ENCODE measurements at places on chromosomes 6 and 20.

GRCh38 chr6:168884050-168884645 is 369.5 kb downstream of the THBS2 start:
- peak; percentile 49 for DNase-seq

DNA sequence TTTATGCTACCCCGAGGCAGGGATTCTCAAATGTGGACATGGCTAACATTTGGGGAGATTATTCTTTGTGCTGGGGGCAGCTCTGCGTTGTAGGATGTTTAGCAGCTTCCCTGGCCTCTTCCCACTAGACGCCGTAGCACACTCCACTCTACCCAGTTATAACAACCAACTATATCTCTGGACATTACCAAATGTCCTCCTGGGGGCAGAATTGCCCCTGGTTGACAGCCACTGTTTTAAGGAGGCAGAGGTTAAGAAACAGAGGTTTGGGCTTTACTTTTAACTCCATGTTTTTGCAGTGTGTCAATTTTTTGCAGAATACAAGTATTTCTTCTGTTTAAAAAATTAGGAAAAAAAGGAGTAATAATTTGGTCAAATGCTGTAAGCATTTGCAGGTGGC is 56.2 kb upstream of the BMP6 start:
- no peak for DNase-seq

DNA sequence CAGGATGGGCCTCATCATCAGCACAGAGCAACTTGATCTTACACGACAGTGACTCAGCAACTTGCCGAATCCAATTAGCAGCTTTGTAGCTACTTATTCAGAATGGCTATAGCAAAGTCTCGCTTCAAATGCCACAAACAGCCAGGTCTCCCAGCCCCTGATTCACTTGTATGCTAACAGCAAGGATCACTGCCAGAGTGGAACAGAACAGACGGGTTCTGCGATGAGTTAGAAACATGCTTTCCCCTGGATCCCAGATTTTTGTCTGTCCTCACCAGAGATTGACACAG is 254.4 kb downstream of the NRN1 start:
- peak; percentile 18 for DNase-seq

DNA sequence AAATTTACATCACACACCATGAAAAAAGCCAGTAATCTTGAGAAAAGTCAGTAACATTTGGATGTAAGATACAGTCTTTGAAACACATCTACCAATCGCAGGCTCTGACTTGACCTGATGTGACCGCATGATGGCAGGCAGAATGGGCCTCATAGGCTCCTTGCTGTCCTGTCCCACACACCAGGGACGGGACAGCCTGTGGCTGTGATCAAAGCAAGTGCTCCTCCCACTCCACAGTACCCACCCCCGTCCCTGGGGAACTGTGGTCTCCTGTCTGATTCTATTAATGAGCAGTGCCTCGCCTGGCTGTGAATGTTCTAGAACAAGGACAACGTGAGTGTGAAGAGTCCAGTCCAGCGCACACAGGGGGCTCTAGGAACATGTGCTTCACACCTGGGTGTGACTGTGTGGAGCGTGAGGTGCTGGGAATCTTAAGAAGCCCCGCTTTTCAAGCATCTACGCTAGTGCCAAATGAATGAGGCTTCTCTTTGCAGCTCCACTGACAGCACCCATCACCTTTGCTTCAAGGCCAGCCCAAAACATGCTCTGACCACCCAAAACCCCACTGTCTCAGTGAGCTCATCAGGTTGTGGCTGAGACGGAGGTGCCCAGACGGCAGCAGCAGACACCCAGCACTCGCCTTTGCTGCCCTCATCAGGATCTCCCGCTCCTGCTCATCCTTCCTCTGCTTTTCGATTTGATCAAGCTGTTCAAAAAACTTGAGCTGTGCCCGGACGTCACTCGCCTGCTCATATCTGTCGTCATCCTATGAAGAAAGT is 67.1 kb downstream of the TAF4 start:
- DNase-seq, result no peak

DNA sequence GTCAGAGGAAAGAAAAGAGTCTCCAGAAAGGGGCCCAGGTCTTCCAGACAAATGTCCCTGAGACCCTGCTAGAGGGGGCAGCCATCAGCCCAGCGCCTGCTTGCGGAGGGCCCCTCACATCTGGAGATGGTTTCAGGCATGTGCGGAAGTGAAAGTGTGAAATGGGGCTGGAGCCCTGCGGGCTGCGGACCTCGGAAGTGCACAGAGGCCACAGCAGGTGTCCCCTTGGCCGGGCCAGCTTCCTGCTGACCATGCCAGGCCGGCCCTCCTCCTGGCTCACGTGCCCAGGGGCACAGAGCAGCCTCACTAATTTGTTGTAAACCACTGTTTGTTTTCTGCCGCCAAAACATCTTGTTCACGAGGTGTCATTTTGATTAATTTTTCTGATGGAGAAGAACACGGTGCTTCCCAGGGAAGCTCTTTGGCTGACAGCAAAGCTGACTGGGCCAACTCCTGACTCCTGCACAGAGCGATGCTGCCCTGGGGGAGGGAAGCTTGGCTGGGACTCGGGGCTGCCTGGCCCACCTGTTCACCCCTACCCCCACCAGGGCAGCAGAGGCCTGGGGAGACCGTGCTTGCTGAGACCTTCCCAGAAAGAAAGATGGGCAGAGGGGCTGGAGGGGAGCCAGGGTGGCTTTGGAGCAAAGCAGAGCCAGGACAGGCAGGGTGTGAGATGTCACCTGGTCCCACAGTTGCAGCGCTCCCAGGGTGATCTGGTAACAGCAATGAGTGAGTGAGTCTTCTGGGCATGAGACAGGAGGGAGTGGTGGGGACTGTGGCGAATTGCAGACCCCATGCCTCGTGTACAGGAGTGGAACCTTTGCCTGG is 54.2 kb downstream of the BCAS4 start:
- DNase-seq, result no peak

- no peak for DNase-seq
Measured at GRCh38 chr20:14245368-14245970, 91.9 kb downstream of the FLRT3 start.

DNA sequence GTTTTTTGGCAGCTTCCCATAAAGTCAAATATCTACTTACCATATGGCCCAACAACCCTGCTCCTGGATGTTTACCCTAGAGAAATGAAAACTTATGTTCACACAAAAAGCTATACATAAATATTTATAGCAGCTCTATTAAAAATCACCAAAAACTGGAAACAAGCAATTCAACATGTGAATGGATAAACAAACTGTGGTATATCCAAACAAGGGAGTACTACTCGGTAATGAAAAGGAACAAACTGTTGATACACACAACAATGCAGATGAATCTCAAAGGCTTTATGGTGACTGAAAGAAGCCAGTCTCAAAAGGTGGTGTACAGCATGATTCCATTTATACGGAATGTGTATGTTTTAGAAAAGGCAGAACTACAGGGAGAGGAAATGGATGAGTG is 48.4 kb downstream of the PREX1 start:
- DNase-seq, result no peak

DNA sequence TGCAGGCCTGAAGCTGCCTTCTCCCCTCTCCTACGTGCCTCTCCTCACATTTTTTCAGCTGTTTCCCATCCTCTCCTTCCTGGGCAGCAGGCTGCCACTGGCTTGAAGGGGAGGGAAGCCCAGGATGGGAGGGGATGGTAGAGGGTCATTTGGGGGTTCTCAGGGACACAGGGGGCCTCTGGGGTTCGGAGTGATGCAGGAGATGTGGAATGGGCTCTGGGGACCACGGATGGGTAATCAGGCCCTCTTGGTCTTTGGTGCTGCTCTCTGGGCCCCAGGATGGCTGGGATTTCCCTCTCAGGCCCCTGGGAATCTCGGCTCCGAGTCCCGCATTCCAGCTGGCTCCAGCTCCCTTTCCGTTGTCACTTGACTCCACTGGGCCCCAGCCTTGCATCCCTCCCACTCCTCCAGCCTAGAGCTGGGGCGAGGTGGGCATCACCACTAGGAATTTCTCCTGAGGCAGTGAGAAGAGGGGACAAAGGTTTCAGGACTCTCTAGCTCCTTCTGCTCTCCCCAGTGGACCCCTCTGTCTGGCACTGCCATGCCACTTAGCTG is 2.0 kb upstream of the DDR1 start:
- peak; percentile 44 for DNase-seq

DNA sequence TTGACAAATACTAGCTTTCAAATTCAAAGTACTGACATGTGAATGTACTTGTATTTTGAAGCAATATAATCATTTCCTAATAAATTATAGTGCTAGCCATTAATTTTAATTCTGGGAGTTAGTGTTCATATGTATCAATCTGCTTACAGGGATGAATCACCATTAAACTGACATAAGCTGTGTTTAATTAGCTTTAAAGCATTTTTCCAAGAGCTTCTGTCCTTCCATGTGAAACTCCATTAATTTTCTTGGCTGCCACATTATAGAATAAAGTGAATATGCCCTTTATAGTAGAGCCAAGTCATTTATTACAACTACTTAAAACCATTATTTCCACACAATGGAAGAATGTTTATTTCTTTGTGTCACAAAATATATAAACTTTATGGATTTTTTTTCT is 150.8 kb downstream of the COL21A1 start:
- no peak for DNase-seq

DNA sequence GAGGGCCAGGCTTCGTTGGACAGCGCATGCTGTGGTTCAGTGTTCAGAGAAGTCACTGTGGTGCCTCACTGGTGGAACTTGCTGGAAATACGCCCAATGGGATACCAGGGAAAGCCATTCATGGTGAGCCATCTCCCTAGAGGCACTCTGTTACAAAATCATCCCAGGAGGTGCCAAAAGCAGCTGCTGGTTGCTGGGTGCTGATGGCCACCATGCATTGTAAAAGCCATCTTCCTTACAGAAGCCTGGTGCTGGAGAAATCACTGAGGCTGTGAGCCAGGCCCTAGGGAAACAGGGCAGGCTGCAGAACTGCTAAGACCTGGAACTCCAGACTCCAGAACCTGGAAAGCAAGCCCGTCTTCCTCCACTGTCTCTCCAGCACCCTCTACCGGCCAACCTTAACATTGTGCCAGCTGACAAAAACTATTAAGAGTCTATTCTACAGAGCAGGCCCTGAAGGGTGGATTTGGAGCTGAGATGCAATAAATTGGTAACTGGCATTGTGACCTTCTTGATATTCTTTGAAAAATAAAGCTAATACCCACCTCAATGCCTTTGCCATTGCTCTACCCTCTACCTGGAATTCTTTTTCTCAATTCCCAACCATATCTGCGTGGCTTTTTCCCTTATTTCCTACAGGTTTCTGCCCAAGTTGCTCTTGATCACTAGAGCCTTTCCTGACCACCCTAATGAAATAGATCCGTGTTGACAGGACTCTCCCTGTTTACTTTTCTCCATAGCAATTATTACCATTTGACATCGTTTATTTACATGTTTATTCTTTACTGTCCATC is 18.5 kb downstream of the SNRPB start:
- peak; percentile 68 for DNase-seq

GRCh38 chr6:153436351-153436750 is 305.3 kb upstream of the RGS17 start:
- no peak for DNase-seq

DNA sequence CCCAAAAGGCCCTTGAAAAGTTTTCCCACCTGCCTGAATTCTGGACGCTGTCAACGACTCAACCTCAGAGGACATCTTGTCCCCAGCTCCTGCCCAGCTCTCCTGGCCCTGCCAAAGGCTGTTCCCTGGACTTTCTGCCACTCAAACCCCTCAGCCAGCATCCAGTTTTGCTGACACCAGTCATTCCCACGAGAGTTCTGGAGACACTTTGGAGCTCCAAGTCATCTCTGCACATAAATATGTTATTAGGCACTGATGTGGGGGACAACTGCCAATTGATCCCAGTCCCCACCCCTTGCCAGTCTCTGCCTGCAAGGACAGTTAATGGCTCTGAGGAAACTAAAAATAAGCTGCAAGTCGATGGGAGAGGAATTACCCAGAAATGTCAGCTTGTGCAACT is 38.9 kb upstream of the KCNB1 start:
- DNase-seq, result no peak

- DNase-seq, result no peak
Measured at GRCh38 chr6:99613409-99613704, 6.7 kb downstream of the PRDM13 start.

DNA sequence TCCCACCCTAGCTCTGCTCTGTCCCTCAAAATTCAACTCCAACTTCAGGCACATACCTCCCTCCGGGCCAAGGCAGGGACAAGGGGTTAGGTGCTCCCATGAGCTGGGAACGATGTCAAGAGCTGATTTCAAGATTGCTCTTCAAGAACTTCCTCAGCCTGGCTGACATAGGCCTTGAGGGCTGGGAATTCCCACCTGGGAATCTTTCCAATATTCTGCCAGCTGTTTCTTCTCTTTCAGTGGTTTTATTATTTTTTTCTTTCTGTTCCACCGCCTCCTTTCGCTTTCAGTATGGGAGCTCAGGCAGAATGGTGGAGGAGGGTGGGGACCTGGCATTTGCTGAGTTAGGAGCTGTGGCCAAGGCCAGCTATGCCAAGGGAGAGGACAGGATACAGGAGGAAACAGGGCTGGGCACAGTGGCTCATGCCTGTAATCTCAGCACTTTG is 33.7 kb downstream of the SRSF3 start:
- DNase-seq, result no peak

DNA sequence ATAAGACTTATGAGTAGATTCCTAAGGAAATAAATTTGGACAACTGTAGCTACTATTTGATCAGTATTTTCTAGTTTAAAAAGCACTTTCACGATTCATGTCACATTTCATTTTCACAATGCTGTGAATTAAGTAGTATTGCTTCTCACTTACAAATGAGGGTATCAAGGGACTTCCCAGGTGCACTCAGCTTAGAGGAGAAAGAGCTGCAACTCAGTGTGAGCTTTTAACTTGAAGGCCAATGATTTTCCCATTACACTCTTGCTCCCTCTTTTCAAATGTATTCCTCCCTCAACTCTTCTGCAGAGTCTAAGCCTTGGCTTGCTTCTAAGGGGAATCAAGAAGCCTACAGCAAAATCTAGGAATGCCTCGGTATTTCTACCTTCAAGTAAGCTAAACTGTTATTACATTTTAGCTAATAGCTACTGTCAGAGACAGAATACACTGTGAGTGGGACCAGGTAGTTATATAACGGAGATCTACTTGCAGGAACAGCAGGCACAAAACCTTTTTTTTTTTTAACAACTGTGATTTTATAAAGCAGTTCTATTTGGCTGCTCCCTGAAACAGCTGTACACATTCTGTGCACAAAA is 339.0 kb downstream of the SYNE1 start:
- DNase-seq, result peak; percentile 21

DNA sequence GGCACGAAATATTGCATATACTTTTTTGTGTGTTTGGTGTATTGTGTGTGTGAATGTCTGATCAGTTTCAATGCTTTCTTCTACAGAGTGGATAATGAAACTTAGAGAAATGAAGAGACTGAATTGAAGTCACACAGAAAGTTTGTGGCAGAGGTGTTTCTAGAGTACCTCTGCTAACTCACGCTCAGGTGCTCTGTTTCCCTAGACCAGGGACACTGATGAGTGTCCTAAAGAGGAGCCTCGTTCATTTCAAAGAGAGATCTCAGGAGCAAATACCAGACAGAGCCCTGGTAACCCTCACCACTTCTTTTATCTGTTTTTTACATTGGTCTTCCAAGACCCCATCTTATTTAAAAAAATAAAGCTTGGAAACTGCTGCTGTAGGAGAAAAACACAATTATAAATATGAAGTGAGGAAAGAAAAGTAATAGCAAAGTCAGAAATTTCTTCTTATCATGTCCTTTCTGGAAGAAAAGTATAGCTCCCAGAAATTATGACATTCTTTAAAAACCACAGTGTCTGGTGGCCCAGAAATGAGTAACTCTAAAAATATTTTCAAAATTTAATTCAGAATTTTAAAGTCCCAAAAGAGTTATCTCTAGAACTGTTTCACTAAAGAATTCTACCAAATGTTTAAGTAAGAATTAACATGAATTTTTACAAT is 720.6 kb downstream of the RFPL4B start:
- DNase-seq, result no peak

All from midbrain (tissue), 1 donor.